ENCODE measurements at places on chromosomes 16 and 17.

DNA sequence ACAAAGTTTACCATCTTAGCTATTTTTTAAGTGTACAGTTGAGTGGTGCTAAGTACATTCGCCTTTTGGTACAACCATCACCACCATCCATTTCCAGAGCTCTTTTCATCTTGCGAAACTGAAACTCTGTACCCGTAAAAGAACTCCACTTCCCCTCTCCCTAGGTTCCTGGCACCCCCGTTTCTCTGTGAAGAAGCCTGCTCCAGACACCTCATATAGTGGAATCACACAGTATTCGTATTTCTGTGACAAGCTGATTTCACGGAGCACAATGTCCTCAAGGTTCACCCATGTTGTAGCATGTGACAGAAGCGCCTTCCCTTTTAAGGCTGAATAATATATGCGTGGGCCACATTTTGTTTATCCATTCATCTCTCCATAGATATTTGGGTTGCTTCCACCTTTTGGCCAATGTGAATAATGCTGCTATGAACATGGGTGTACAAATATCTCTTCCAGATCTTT, 54.2 kb upstream of the MAP3K14 start:
- DNase-seq: no peak

DNA sequence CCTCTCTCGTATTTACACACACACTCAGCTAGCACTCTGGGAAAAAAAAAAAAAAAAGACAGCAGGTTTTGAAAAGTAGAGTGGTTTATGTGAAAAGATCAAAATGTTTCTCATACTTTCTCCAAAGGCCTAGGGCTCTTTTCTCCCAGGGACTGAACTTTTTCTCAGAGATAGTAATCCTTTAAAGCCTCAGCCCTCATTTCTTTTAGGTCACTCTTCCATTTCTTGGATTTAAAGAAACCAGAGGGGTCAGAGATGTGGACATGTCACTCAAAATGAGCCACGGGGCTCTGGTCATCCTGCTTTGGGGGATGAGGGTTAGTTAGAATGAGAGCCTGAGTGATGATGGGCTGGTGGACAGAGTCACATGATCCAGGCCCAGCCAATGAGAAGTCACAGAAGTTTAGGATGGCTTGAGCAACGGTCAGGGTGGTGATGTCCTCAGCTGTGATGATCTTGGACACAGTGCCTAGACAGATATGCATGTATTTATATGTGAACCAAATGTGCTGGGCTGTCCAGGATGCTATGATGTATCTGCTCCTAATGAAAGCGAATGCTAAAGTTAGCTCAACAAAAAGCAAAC, 33.7 kb upstream of the AXIN2 start:
- DNase-seq: no peak

DNA sequence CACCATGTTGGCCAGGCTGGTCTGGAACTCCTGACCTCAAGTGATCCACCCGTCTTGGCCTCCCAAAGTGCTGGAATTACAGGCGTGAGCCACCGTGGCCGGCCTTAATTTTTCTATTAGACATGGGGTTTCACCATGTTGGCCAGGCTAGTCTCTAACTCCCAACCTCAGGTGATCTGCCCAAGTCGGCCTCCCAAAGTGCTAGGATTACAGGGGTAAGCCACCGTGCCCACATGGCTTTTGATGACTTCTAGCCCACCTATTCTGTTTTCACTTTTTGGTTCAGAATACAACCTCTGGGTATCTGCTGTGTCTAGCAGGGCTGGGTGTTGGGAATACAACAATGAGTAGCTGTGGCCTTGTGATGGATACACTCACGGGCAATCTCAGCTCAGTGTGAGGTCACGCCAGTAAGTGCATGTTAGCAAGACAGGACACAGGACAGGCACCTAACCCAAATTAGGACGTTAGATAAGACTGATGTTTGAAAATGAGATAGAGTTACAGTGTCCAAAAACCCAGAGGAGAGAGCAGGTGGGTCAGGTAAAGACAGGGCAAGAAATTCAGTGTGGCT, 14.1 kb upstream of the YWHAE start:
- DNase-seq: no peak

- no peak for DNase-seq
Measured at GRCh38 chr17:11006530-11006929, 168.6 kb upstream of the PIRT start.

DNA sequence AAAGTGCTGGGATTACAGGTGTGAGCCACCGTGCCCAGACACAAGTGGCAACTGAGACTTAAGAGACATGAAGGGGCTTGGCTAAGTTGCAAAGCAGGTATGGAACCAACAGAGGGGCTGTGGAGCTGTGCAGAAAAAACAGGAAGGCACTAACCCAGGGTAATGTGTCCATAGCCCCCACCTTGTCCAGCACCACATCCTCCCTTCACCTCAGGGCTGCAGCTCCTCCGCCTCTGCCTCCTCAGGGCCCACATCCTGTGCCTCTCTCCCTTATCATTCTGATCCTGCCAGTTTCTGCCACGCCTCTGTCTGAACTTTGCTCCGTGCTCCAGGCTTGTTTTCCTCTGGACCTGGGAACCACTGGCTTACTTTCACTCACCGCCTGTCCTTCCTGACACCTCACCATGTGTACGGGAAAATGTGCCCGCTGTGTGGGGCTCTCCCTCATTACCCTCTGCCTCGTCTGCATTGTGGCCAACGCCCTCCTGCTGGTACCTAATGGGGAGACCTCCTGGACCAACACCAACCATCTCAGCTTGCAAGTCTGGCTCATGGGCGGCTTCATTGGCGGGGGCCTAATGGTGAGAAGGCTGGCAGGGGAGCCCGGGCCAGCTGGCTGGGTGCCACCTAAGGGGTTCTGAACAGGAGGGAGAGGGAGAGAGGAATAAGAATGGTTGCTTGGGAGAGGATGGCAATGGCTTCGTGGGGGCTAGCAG, at the start of gene TM4SF5:
Gene TM4SF5 (plus strand): TSS at position 368 of the 716 bp plus-strand sequence. CDS start 37 bp downstream, at position 405.
- DNase-seq: no peak

DNA sequence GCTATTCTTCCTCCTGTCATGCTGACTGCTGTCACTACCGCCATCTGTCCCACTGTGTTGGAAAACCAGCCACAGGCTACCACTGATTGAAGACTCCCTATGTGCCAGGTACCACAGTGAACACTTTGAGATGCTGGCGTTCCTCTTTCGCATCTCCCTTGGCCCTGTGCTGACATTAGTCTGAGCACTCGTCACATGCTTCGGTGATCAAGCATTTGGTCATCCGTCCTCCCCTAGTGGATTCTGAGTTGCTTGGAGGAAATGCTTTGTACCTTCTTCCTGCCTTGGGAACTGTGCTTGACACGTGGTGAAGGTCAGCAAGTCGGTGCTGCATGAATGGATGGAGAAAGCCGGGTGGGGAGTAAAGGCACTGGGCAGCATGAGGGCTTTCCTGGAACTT, 260.1 kb downstream of the SNX29 start:
- DNase-seq: no peak

DNA sequence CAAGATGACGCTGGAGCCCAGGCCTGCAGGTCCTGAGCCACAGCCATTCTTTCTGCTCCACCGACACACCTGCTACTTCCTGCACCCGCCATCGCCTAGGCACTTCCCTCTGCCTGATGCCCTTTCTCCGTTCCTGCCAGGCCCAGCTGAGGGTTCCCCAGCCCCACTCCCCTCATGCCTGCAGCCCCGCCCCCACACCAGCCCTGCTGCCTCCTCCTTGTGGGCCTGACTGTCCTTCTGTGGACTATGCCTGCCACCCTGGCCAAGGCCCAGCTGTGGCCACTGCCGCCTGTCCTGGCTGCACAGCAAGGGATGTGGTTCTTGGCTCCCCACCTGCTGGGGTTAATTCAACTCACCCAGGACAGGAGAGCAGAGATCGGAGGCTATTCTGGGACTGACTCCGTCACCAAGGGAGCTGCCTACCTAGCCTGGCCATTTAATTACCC, 7.5 kb downstream of the NATD1 start:
- DNase-seq: no peak

GRCh38 chr17:70810609-70811008, 641.3 kb downstream of the KCNJ2 start:
- no peak for DNase-seq

DNA sequence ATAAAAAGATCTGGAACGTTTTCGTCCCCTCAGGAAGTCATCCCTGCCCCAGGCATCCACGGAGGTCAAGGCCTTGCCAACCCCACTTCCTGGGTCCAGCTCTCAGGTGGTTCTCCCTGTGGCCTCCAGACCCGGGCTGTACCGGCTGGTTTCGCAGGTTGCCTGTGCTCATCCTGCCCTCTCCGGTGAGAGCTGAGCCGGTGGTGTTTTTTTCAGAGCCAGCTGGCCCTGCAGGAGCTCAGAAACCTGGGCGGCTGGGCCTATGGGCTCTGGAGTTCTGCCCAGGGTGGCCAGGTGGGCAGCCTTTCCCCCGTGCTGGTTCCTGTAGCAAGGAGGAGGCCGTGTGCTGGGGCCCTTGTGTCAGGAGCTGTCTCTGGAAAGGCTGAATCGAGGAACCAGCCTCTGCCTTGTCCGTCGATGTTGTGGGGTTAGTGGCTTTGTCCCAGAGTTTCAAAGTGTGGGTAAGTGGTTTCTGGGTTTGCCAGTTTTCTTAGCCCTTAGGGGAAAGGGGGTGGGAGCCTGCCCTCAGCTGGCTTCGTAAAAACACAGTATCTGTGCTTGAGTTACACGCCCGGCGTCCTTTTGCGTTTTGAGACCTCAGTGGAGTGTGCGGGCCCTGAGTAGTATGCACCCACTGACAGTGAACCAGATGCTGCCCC, 23.6 kb downstream of the C16orf90 start:
- DNase-seq: no peak

- DNase-seq: no peak
Measured at GRCh38 chr17:78849026-78849425, 8.4 kb upstream of the USP36 start.

- DNase-seq: no peak
Measured at GRCh38 chr17:73630965-73631595, 13.2 kb downstream of the SDK2 start.

DNA sequence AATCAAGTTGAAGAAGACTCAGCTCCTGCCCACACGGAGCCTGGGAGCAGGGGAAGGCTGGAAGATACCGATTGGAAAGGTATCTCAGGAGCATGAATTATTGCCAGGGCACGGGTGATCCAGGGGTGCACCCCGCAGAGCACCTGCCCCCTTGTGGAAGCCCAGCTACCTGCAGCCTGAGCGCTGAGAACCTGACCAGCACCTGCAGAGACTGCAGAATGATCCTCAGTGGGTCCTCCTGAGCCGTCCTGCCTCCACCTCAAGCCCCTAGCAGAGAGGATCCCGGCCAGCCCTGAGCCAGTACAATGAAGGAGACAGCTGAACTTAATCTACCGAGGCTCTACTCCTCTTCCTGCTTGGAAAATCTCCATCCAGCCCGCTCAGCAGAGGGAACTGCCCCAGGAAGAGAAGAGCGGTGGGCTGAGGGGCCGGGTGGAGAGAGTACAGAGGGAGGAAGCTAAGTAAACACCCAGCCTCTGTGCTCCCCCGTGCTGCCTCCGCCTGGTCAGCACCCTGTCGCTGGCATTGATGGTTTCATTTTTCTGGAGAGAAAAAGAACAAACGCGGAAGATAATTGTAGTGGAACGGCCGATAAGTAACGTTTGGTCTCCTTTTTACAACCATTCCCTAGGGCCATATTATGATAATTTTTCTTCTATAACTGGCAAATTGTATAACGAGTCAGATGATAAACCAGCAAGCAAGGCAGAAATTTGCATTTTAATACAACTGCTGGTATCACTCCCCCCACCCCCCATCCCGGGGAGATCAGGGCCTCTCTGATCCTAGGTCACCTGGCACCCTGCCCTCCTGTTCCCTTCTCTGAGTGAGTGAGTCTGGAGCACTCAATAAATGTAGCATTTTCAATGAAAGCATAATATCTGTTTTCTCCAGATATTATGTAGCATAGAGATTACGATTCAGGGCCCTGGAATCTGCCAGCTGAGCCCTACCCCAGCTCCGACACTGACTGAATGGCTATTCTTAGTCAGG, 204.5 kb upstream of the RPL38 start:
- DNase-seq: peak; percentile 13

GRCh38 chr16:87924811-87925670, 11.3 kb downstream of the CA5A start:
- no peak for DNase-seq

DNA sequence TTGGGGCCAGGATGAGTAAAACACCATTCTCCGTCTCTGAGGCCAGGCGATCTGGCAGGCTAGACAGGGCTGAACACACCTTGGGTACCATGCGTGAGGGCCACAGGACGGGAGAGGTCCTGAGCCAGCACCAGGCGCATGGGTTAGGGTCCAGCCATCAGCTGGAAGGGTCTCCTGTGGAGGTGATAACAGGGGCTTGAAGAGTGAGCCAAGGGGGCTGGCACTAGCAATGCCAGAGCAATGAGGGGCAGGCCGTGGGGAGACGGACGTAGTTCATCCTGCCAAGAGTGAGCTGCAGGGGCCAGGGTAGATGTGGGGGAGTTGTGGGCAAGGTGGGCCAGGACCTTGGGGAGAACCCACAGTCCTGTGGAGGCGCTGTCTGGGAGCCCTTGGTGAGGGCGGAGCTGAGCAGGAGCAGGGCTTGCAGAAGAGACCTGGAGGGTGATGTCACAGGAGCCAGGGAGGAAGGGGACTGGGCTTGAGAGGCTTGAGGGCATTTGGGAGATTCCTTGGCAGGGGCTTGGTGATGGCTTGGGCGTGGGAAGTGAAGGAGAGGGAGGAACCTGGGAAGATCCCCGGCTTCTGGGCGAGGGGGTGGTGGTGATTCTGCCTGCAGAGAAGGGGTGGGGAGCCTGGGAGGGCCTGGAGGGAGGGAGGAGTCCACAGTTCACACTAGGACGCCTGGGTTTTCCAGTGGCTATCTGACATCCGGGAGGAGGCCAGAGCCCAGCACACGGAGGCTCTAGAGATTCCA, 6.3 kb upstream of the NPTX1 start:
- DNase-seq: no peak

DNA sequence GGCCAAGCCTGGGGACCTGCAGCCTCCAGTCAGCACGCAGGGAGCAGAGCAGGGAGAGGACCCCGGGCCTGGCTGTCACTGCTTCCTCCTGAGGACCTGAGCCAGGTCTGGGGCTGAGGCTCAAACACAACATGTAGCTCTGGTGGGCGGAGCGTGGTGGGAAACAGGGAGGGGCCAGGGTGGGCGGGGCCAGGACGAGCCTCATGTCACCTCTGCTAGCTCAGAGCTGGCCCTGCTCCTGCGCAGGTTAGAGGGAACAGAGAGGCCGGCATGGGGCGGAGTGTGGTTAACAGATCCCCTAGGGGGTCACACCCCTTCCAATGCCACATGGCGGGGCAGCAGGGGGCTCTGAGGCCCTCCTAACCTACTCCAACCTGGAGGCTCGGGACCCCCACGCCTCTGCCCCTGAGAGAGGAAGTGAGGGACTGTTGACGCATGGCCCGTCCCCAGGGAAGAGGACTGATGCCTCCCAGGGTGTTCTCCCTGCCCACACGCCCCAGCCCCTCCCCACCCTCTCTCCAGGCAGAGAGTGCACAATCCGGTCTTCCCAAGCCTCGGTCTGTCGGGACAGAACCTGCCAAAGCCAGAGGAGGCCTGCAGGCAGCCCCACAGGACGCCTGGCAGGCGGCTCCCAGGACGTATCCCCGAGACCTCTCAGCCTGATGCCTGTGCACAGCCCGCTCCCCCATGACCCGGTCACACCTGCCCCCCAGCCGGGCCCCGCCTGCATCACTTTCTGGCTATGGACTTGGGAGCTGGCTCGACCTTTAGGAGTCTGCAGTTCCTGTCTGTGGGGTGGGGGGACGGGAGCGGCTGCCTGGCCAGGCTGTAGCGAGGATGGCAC, 15.2 kb downstream of the PIEZO1 start:
- DNase-seq: peak; percentile 8

All from CD8-positive, alpha-beta memory T cell (primary cell).